Tibial nerve (tissue), 4 donors: ENCODE measurements at places on chromosomes 6 and 20.

- peaks cover 5% of the 10 kb centered on the region for H3K36me3 ChIP-seq
- no peak for DNase-seq
- no peaks in the 10 kb centered on the region for H3K27me3 ChIP-seq
Observed at GRCh38 chr6:116165596-116165995, 39.7 kb upstream of the COL10A1 start.

- no peaks in the 10 kb centered on the region for H3K27me3 ChIP-seq
- DNase-seq: no peak
- no peak overlapping the region for H3K4me3 ChIP-seq
Observed at GRCh38 chr6:776951-777350, 84.0 kb upstream of the EXOC2 start.

DNA sequence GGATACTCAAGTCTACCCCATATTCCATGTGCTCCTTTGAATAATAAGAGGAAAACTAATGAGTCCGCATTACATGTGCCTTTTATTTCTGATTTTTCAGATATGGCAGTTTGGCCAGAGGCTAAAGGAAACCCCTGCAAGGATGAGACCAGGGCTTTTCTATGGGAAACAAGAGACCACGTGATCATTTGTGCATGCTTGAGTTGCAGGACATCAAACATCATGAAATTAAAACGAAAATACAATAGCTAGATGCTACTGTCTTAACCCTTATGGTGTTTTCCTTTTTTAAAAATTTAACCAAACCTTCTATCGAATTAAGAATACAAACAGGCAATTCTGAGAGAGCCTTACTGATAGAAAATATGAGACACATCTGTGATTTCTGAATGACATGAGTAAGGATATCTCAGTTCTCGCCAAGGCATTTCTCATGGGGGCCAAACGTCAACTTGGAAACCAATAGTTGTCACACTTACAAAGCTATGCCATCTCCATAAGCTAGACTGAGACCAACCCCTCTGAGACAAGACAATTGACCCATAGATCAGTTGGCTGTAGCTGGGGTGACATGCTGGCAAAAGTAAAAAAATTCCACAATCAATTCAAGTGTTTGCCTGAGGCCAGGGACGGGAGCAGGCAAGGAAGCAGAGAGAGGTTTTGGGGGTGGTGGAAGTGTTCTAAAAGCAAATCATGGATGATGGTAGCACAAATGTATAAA is 52.8 kb downstream of the RIPOR2 start:
- no peak overlapping the region for H3K4me3 ChIP-seq
- no peaks in the 10 kb centered on the region for H3K27me3 ChIP-seq
- no peak overlapping the region for H3K27ac ChIP-seq
- no peaks in the 10 kb centered on the region for H3K36me3 ChIP-seq
- DNase-seq: no peak
- no peaks in the 10 kb centered on the region for H3K4me1 ChIP-seq

GRCh38 chr6:24547243-24547642 is 52.5 kb downstream of the ALDH5A1 start:
- H3K4me3 ChIP-seq: no peak overlapping the region
- H3K4me1 ChIP-seq: no peaks in the 10 kb centered on the region
- H3K27ac ChIP-seq: no peak overlapping the region
- no peaks in the 10 kb centered on the region for H3K36me3 ChIP-seq

DNA sequence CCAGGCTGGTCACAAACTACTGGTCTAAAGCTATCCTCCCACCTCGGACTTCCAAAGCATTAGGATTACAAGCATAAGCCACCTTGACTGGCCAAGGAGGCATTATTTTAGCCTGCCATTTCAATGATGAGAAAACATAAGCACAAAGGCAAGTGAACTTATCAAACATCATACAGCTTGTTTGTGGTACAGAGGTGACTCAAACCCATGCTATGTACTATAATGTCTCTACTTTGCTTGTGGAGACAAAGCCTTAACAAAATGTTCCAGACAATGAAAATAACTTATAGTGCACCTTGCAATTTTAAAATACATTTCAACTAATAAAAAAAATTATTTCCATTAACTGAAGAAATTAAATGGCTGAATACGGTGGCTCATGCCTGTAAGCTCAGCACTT is 26.2 kb downstream of the HDAC2 start:
- H3K4me3 ChIP-seq: no peak overlapping the region
- H3K27ac ChIP-seq: no peak overlapping the region
- no peaks in the 10 kb centered on the region for H3K27me3 ChIP-seq
- peaks cover 59% of the 10 kb centered on the region for H3K36me3 ChIP-seq

- no peak for DNase-seq
- H3K27me3 ChIP-seq: no peaks in the 10 kb centered on the region
- H3K4me1 ChIP-seq: no peaks in the 10 kb centered on the region
- no peak overlapping the region for H3K27ac ChIP-seq
- H3K36me3 ChIP-seq: no peaks in the 10 kb centered on the region
- H3K4me3 ChIP-seq: no peak overlapping the region
Observed at GRCh38 chr6:7976485-7977056, 66.0 kb upstream of the TXNDC5 start.

GRCh38 chr20:12175538-12175937 is 257.8 kb downstream of the BTBD3 start:
- H3K27ac ChIP-seq: no peak overlapping the region
- H3K36me3 ChIP-seq: no peaks in the 10 kb centered on the region
- no peaks in the 10 kb centered on the region for H3K4me1 ChIP-seq
- no peak for DNase-seq
- H3K4me3 ChIP-seq: no peak overlapping the region
- no peaks in the 10 kb centered on the region for H3K27me3 ChIP-seq

DNA sequence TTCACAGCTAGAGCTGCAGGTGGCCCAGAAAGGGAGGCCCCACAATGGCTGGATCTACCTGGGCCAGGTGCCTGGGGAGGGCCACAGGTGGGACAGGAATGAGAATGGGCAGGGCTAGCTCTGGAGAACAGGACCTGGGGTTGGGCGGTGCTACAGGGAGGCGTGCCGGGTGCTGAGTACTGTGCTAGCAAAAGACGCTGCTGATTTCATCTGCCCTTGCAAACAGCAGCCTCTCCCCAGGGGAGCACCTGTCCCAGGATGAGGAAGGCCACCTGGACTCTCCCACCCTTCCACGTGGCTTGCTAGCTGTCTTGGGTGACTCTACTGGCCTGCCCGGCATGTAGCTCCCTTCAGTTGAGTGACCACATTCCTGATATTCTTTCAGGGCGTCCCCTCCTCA is 6.6 kb upstream of the YTHDF1 start:
- H3K4me1 ChIP-seq: no peaks in the 10 kb centered on the region
- DNase-seq: no peak
- H3K4me3 ChIP-seq: no peak overlapping the region
- no peak overlapping the region for H3K27ac ChIP-seq
- H3K27me3 ChIP-seq: peaks cover 4% of the 10 kb centered on the region
- H3K36me3 ChIP-seq: no peaks in the 10 kb centered on the region

- H3K27ac ChIP-seq: no peak overlapping the region
- no peaks in the 10 kb centered on the region for H3K36me3 ChIP-seq
- H3K4me1 ChIP-seq: no peaks in the 10 kb centered on the region
Observed at GRCh38 chr6:52976591-52977035, 18.5 kb downstream of the GSTA4 start.

- H3K4me1 ChIP-seq: peaks cover 21% of the 10 kb centered on the region
- DNase-seq: no peak
- H3K4me3 ChIP-seq: no peak overlapping the region
- no peaks in the 10 kb centered on the region for H3K36me3 ChIP-seq
- H3K27me3 ChIP-seq: no peaks in the 10 kb centered on the region
Observed at GRCh38 chr20:57622579-57623381, 2.6 kb upstream of the ZBP1 start.

- DNase-seq: no peak
- no peak overlapping the region for H3K4me3 ChIP-seq
- H3K27me3 ChIP-seq: no peaks in the 10 kb centered on the region
- H3K27ac ChIP-seq: no peak overlapping the region
Observed at GRCh38 chr6:40413239-40413638, 173.9 kb downstream of the LRFN2 start.

DNA sequence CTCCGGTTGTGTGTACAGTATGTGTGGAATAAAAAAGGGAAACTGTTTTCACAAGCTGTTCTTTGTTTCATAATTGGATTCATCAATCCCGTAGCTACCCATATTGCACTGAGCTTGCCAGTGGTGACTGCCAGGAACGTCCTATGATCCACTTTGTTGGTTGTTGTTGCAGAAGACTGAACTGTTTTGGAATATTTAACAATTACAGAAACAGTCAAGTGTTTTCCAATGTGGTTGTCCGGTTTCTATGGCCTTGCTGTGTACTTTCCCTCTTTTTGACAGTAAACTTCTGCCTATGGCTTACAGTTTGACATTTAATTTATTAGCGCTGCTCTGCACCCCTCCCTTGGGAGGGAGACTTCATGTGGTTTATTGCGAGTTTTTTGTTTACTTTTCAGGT is 141.2 kb downstream of the DTNBP1 start:
- no peak for DNase-seq
- no peaks in the 10 kb centered on the region for H3K36me3 ChIP-seq
- H3K27ac ChIP-seq: no peak overlapping the region
- no peaks in the 10 kb centered on the region for H3K4me1 ChIP-seq
- H3K27me3 ChIP-seq: no peaks in the 10 kb centered on the region

- DNase-seq: no peak
- H3K4me3 ChIP-seq: no peak overlapping the region
- no peaks in the 10 kb centered on the region for H3K4me1 ChIP-seq
Observed at GRCh38 chr6:33995309-33996119, 150.4 kb downstream of the GRM4 start.

DNA sequence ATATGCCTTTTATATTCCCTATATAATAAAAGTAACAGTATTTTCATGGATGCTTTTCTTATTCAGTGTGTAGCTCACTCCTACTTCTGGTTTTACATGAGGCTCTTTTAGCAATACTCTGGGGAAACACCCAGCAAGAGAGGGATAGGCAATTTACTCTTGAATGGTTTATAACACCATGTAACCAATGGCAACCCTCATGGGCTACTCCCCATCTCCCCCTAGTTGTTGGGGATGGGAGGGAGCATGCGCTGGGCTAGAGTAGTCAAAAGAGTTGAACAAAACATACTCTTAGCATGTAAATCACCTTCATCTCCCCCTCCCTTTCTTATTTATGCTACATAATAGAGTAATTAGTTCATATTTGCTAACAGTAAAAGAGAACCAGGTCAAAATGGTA is 140.1 kb upstream of the LRFN2 start:
- H3K27me3 ChIP-seq: no peaks in the 10 kb centered on the region
- no peaks in the 10 kb centered on the region for H3K36me3 ChIP-seq
- no peak overlapping the region for H3K27ac ChIP-seq
- no peak overlapping the region for H3K4me3 ChIP-seq
- no peak for DNase-seq
- no peaks in the 10 kb centered on the region for H3K4me1 ChIP-seq

DNA sequence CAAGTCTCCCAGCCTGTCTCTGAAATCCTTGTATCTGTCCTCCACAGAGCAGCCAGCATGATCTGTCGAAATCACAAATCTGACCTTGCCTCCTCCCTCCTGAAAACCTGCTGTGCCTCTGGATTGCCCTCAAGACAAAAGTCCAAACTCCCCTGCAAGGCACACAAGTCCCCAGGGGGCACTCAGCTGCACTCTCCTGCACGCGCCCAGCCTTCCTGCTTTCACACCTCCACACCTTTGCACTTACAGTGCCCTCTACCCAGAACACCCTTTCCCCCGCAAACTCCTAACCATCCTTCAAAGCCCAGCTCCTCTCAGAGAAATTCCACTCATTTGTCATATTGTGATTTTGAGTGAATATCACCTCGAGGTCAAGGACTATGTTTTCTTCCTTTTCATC is 83.4 kb upstream of the TOP1 start:
- H3K27me3 ChIP-seq: no peaks in the 10 kb centered on the region
- no peak overlapping the region for H3K27ac ChIP-seq
- H3K4me1 ChIP-seq: no peaks in the 10 kb centered on the region
- no peak for DNase-seq

GRCh38 chr20:2746636-2747265 is 53.7 kb downstream of the CPXM1 start:
- H3K4me3 ChIP-seq: no peak overlapping the region
- no peak overlapping the region for H3K27ac ChIP-seq
- peaks cover 9% of the 10 kb centered on the region for H3K4me1 ChIP-seq
- H3K27me3 ChIP-seq: peaks cover 32% of the 10 kb centered on the region
- DNase-seq: no peak

GRCh38 chr6:18265787-18266522 is 1.6 kb upstream of the DEK start:
- no peaks in the 10 kb centered on the region for H3K27me3 ChIP-seq
- DNase-seq: no peak
- no peak overlapping the region for H3K4me3 ChIP-seq

DNA sequence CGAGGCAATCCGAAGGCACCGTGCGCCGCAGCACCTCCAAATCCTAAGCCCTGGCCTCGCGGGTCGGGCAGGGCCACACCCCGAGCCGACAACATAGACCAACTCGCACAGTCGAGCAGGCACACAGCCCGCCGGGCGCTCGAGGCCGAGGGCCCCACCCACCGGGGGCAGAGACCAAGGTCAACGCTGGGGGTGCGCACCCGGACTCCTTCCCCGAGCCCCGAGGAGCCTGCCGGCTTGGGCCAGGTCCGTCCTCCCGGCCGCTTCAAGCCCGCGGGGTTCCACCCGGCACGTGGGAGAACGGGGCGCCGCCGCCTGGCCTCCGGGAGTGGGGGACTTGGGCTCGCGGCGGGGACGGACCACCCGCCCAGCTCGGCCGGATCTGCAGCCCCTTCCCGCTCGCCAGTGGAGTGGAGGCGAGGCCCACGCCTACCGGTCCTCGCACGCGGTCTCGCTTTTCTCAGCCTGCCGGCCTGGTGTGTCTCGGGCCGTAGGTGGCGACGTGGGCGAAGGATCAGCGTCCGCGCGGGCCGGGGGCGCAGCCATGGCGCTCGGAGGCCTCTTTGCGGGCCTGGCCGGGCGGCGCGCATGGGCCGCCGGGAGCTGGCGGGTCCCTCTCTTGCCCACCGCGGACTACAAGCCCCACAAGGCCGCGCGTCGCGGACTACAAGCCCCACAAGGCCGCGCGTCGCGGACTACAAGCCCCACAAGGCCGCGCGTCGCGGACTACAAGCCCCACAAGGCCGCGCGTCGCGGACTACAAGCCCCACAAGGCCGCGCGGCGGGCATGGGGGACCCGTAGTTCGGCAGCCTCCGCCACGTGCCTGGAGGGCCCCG is at the start of gene UCKL1:
Gene UCKL1, minus strand, starts transcription at position 590 of the 837 bp plus-strand sequence. Its CDS starts 44 bp downstream, at position 546.
- H3K27me3 ChIP-seq: no peaks in the 10 kb centered on the region
- H3K4me1 ChIP-seq: peaks cover 48% of the 10 kb centered on the region
- peak within 1 kb of the TSS; percentile 97 for H3K4me3 ChIP-seq
- DNase-seq: peak; percentile 86

GRCh38 chr20:56504373-56505005 is 20.1 kb upstream of the FAM209A start:
- H3K36me3 ChIP-seq: peaks cover 30% of the 10 kb centered on the region
- no peaks in the 10 kb centered on the region for H3K4me1 ChIP-seq
- no peaks in the 10 kb centered on the region for H3K27me3 ChIP-seq

GRCh38 chr6:68756454-68757375 is 121.6 kb downstream of the ADGRB3 start:
- no peaks in the 10 kb centered on the region for H3K4me1 ChIP-seq
- no peak overlapping the region for H3K4me3 ChIP-seq
- DNase-seq: no peak
- no peak overlapping the region for H3K27ac ChIP-seq
- no peaks in the 10 kb centered on the region for H3K27me3 ChIP-seq
- H3K36me3 ChIP-seq: no peaks in the 10 kb centered on the region

GRCh38 chr20:50928469-50928868 is 2.8 kb downstream of the ADNP start:
- H3K27ac ChIP-seq: no peak overlapping the region
- peaks cover 70% of the 10 kb centered on the region for H3K4me1 ChIP-seq
- H3K27me3 ChIP-seq: no peaks in the 10 kb centered on the region
- H3K4me3 ChIP-seq: no peak overlapping the region
- no peak for DNase-seq
- peaks cover 11% of the 10 kb centered on the region for H3K36me3 ChIP-seq

- DNase-seq: no peak
- peak overlapping the region; percentile 76 for H3K27ac ChIP-seq
- peaks cover 13% of the 10 kb centered on the region for H3K4me1 ChIP-seq
- no peak overlapping the region for H3K4me3 ChIP-seq
- H3K27me3 ChIP-seq: no peaks in the 10 kb centered on the region
- no peaks in the 10 kb centered on the region for H3K36me3 ChIP-seq
Observed at GRCh38 chr6:154197196-154197860, 158.3 kb downstream of the OPRM1 start.
